Retina (tissue), 1 donor: ENCODE measurements at places on chromosomes 11 and 22.
A peak's percentile ranks its signal among the peaks of the same experiment; 100 is the strongest.

GRCh38 chr11:65489706-65490320 lies 9.0 kb upstream of the MALAT1 start:
- peak; percentile 66 for DNase-seq

- DNase-seq: no peak
Observed at GRCh38 chr22:44012591-44012990, 11.5 kb upstream of the PARVB start.

DNA sequence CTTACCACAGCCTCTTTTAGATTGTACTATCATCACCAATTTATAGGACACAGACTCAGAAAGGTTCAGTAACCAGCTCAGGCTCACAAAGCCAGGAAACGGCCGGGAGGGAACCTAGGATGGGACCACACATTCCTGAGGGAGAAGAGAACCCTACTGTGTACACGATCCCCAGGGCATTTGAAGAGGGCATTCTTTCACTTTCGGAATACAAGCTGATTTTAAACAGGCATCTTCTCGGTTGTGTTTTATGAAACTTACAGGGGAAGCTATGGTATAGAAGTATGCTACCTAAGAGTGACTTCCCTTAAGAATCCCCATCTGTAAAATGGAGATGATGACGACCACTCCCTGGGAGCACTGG lies 19.0 kb downstream of the SMCO4 start:
- no peak for DNase-seq

DNA sequence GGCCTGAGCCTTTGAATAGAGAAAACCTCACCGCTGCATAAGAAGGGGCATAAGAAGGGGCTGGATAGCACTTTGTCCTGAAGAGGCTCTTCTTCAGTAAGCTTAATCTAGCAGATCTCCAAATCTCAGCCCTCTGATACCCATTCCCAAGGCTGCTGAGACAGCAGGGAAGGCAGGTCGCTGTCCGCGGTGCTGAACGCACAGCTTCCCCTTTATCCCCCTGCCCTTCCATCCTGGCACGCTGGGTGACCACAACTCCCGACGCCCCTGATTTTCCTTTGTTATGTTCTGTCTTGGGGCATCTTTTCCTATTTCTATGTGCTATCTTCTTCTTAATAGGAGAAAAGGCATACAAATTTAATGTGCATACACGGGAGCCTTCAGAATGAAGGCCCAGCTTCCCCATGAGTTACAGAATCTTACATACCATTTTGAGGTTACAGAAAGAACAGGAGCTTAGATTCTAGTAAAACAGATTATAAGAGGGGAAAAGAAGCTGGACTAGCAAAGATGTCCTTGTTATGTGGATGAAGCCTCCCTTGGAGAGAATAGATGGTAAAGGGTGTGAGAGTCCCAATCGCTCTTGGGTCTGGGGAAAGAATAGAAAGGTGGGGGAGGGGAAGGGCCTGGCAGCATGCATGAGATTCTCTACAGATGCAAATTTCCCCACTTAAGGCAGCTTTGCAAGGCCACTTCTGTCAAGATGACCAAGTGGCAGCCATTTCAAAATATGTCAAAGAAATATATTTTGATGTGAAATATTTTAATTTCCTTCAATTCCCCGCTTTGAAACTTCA lies 5.7 kb upstream of the SULT4A1 start:
- peak; percentile 77 for DNase-seq

- DNase-seq: no peak
Observed at GRCh38 chr11:76033699-76034098, 172.6 kb downstream of the WNT11 start.

DNA sequence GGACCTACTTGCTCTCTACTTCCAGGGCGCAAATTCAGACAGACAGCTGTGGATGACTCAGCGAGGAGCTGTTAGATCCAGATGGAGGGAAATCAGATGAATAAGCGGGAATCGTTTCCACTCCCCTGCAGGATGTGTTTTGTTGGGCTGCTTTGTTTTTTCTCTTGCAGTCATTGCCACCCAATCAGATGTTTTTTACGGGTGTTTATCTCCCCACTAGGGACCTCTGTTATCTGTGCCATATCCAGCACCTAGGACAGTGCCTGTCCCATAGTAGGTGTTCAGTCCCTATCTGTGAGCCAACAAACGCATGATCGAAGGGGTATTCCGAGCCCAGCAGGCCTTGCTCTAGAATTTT lies 51.1 kb upstream of the PARVG start:
- DNase-seq: no peak

GRCh38 chr11:78567209-78567608 lies 7.5 kb downstream of the NARS2 start:
- DNase-seq: no peak

- DNase-seq: no peak
Observed at GRCh38 chr11:93988455-93988854, 32.7 kb upstream of the HEPHL1 start.

GRCh38 chr22:29145321-29146072 lies 60.2 kb upstream of the EMID1 start:
- no peak for DNase-seq

DNA sequence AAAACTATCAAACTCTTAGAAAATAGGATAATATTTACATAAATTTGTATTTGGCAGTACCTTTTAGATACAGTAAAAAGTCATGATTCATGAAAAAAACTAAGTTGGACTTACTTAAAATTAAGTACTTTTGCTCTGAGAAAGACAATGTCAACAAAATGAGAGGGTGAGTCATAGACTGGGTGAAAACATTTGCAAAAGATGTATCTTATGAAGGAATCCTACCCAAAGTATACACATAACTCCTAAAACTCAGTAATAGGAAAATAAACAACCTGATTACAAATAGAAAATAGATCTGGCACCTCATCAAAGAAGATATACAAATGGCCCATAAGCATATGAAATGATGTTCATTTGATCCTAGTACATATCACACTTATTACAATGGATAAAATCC lies 1154.6 kb downstream of the JRKL start:
- DNase-seq: no peak

- no peak for DNase-seq
Observed at GRCh38 chr11:112553205-112553731, 292.6 kb upstream of the PLET1 start.

DNA sequence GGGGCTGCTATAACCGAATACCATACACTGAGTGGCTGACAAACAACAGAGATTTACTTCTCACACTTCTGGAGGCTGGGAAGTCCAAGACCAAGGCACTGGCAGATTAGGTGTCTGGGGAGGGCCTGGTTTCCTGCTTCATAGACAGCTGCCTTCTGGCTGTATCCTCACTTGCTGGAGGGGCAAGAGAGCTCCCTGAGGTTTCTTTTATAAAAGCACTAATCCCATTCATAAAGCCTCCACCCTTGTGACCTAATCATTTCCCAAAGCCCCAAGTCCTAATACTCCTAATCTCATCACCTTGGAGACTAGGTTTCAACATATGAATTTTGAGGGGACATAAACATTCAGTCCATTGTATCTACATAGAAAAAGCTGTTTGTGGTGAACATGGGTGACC lies 131.8 kb downstream of the KIRREL3 start:
- DNase-seq: no peak

DNA sequence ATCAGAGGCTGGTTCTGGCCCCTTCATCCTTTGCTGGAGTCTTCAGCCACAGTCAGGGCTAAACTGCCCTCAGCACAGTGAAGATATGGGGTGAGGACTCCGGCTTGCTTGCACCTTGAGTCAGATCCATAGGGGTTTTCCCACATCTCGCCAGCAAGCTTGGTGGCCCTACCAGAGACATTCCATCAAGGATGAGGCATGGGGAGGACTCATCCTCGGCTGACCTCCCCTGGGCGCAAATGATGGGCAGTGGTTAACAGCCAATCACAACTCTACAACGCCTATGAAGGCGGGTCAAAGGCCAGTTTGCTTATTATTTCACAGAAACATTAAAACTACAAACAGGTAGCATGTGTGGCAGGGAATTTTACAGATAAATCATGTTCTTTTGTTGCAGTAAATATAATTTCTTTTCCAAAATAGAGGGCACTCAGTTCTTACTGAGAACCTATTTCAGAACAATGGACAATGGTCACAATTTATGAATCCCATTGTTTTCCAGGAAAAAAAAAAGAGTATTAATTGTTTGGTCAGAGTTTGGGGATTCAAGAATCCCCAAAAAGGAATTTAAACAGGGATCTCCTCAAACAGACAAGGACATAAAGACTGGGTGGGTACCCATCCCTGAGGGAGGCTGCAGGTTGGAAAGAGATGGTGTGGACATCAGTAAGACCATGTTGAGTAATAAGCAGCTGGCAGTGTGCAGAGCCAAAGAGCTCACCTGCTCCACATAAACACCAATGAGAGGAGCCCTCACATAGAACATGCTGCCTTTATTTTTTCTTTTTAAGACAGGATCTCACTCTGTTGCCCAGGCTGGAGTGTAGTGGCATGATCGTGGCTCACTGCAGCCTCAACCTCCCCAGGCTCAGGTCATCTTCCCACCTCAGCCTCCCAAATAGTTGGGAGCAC lies 14.8 kb downstream of the PLAAT3 start:
- no peak for DNase-seq

- peak; percentile 61 for DNase-seq
Observed at GRCh38 chr11:33376331-33377310, 119.4 kb downstream of the HIPK3 start.

DNA sequence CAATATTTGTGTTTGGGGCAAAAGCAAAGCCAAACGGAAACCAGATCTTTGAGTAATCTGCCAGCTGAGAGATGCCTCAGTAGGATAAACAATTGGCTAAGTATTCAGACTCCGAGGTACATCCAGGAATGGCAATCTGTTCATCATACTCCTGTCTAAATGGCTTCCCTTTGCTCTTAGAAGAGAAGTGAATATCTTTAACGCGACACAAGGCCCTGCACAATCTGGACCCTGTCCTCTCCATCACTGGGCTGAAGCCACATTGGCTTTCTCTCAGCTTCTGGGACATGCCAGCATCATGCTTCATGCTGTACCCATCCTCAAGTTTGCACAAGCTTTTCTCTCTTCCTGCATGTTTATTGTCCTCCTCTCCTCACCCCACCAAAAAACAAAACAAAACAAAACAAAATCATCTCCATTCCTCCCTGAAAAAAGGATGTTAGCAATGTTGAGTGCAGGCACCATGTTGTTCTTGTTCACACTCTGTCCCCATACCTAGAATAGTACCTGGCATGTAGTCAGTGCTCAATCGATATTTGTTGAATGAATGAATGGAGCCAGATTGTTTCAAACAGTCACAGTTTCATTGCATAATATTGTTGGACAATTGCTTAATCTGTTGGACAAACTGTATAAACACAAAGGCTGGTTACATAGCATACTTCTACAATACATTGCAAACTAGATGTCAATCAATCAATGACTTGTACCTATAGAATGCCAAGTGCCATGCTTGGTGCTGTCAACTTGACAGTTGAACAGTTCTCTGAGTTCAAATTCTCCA lies 38.2 kb upstream of the SESN3 start:
- DNase-seq: no peak

GRCh38 chr11:46489656-46490560 lies 98.3 kb upstream of the CHRM4 start:
- DNase-seq: no peak

DNA sequence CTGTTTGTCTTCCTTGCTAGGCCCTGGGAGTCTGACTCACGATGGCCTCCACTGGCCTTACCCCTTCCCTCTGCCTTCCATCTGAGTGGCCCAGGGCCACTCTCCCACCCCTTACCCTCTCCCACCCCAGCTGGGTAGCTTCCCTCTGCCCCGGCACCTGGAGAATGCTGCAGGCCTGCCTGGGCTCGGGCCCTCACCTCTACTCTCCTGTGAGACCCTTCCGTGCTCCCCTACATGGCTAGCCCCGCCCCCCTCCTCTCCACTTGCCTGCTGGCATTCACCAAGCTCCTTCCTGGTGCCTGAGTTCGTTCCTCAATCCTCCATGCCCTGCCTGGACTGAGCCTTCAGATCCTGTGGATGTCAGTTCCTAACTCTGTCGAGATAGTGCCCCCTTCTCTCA lies 8.7 kb downstream of the RAB36 start:
- no peak for DNase-seq

DNA sequence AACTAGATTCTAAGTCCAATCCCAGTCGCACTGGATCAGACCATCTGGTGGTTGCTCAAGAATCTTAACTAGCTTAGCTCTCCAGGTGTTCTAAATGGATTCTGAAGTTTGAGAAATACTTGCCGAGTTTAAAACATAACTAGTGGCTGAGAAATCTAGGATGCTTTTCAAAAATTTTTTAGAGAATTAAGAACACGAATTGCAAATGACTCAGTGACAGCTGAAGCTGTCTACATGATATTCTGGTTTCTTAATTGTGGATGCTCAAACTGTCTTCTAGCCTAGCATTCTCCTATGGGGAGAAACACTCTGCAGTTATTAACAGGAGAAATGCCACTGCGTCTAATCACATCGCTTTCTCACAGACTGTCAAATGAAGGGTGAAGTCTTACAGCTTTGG lies 20.2 kb upstream of the TP53AIP1 start:
- no peak for DNase-seq

DNA sequence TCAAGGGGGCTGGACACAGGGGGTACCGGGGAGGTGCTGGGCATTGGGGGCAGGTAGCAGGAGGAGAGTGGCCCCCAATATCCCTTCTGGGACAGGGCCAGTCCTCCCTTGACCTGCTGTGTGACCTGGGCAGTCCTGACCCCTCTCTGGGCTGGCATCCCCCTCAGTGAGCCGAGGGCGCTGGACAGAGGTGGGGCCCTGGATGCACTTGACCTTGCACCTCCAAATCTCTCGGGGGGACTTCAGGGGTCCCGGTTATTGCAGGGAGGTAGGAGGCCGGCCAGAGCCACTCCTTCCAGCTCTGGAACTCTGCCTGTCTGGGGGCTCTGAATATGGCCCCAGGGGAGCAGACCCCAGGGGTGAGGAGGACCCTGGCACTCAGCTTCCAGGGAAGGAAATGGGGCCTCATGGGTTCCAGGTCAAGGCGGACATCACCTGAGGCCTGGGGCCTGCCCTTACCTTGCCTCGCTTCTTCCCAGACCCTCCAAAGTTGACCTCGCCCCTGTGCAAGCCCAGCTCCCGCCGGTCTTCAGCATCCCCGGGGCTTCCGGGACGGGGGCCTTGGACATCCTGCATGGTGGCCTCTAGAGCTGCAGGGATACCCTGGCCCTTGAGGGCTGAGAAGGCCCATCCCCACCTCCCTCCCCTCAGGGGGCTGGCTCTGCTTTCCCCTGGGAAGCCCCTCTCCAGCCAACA lies 21.7 kb downstream of the TRPM5 start:
- DNase-seq: no peak

DNA sequence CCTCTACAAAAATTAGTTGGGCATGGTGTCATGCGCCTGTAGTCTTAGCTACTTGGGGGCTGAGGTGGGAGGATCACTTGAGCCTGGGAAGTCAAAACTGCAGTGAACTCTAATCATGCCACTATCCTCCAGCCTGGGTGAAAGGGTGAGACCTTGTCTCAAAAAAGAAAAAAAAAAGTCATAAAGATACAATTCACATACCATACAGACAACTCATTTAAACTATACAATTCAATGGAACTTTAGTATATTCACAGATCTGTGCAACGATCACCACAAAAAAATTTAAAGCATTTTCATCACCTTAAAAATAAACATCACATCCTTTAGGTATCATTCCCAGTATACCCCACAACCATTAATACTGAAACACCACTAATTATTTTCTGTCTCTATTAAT lies 201.2 kb downstream of the PGR start:
- DNase-seq: no peak

- no peak for DNase-seq
Observed at GRCh38 chr11:82771781-82772180, 38.1 kb upstream of the FAM181B start.
